AG04450 (cell line): ENCODE measurements at places on chromosomes 6 and 20. TPM values are rescaled to one million over a fixed set of nuclear protein-coding genes. Genes with fewer than 3 reads are reported as not detected.

SLC22A2 gene
- polyA plus RNA-seq = not detected in 2 replicates

AIF1 gene
- not detected in 2 replicates for polyA plus RNA-seq

GRCh38 chr20:3461211-3461771 is 9.5 kb upstream of the ATRN start:
- no peak for DNase-seq

DNA sequence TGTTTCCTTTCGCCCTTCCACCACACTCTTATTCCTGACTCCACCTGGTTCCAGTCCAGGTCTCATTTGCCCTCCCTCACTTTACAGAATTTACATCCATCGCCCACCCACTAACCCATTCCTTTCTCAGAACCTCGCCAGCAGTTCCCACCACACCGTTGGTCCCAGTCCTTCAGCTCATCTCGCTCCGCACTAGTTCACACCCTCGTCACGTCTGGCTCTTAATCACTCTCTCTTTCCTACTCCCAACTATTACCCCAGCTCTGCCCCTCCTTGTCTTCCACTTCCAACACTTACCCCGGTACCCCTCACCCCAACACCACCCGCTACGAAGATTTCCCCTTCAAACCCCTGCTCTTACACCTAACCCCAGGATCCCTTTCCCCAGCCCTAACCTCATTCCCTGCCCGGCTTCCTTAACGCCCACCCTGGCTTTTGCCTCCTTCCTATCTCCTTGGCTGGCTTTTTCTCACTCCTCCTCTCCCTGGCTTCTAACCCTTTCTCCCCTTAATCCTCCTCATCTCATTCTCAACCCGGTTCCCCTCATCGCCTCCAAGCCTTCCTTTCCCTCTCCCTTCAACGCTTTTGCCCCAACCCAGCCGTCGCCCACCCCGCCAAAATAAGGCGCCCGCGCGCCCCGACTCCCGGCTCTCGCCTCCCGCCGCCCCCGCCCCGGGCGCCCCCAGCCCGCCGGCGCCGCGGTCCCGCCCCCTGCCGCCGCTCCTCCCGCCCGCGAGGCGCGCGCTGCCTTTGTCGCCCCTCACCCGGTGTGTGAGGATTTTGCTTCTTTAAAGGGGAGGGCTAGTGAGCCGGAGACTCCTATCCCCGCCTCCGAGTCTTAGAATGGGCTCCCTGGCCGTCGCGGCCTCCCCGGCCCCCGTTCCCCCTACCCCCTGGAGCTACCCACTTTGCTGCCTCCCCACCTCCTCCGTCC is 542 bp downstream of the USP49 start:
- DNase-seq = no peak

DNA sequence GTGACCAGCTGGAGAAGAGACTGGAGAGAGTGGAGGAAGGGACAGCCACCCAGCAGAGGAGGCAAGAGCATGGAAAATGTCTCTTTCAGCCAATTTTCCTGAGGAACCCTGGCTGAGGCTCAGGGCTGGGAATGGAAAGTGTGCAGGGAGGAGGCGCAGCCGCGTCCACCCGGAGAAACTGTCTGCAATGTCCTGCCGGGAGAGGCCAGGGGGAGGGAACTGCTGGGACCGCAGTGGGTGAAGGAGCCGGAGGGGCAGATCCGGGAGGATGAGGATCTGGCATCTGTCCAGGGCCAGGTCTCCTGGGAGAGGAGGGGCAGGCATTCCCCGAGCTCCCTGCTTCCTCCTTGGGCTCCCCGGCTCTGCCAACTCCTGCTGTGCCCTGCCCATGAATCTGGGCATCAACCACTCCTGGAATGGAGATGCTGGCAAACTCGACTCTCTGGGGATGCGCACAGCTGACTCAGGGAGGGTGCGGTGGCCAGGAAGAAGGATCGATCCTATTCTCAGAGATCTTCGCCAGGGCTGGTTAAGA is 17.4 kb upstream of the HM13 start:
- no peak for DNase-seq

- no peak for DNase-seq
Measured at GRCh38 chr6:138492871-138493270, 6.4 kb downstream of the NHSL1 start.

GRCh38 chr6:14721103-14721758 is 524.6 kb upstream of the JARID2 start:
- no peak for DNase-seq
